ENCODE measurements at places on chromosomes 4 and X. TPM values are rescaled to one million over a fixed set of nuclear protein-coding genes. Genes with fewer than 3 reads are reported as not detected.

- DNase-seq: no peak
Observed at GRCh38 chrX:70485466-70485865, 40.8 kb downstream of the DLG3 start.

Gene MEPE
- polyA plus RNA-seq: not detected

DNA sequence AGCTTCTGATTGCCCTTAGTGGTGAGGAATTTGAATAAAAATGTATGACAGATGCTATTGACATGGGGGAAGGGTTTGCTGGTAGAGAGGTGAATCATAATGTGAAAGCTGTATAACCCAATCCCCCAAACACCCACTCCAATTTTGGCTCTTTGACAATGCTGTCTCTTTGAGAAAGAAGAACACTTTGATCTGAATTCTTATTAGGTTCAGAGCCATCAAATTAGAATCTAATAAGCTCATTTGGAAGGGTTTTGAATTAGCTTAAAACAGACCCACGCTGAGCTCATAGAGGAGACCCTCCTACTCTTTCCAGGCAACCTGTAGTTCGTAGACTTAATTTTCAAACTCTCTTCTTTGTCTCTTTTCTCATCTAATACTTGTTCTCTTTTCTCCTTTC, 416.6 kb upstream of the ARX start:
- no peak for DNase-seq

Gene RAB39B
- polyA plus RNA-seq: 2.3 TPM

Gene SPP1
- 210 TPM for polyA plus RNA-seq

GRCh38 chr4:46874811-46875210, 34.2 kb downstream of the COX7B2 start:
- DNase-seq: no peak

- DNase-seq: peak; percentile 13
Observed at GRCh38 chrX:75522565-75523431, at the start of gene ZDHHC15. Gene ZDHHC15, minus strand, starts transcription at chrX:75523037. Its CDS starts 13 bp downstream, at chrX:75523024.

Gene UGT2A1
- polyA plus RNA-seq: 21.3 TPM

DNA sequence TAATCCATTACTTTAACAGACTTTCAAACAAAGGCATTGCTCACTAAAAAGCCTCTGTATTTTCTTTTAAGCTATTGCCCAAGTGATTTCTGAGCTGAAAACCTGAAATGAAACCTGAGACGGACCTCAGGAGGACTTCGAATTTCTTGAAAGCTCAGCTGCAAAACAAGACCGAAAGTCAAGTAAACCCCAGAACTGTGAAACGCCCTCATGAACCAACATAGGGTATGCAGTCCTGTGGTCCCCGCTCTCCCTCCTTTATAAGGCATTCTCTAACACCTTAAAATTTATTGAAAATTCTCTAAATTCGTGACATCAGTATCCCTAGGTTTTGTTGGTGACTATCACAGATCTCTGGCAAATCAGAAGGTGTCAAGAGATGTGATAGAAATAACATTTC, 91.8 kb downstream of the SHISA3 start:
- no peak for DNase-seq

GRCh38 chrX:129979207-129979920, 3.1 kb upstream of the BCORL1 start:
- DNase-seq: no peak

Gene REELD1
- polyA plus RNA-seq: 0.39 TPM

DNA sequence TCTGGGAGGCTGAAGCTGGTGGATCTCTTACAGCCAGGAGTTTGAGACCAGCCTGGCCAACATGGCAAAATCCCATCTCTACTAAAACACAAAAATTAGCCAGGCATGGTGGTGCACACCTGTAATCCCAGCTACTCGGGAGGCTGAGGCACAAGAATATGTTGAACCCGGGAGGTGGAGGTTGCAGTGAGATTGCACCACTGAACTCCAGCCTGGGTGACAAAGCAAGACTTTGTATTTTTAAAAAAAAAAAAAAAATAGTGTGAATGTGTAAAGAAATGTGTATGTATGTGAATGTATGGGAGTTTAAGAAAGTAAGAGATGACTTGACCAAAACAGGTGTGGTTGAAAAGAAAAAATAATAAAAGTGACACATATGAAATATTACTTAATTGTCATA, 167.7 kb upstream of the TEX13C start:
- no peak for DNase-seq

GRCh38 chr4:73856518-73856917, 3.4 kb downstream of the PF4V1 start:
- DNase-seq: no peak

GRCh38 chrX:107827852-107828251, 2.2 kb downstream of the MID2 start:
- no peak for DNase-seq

DNA sequence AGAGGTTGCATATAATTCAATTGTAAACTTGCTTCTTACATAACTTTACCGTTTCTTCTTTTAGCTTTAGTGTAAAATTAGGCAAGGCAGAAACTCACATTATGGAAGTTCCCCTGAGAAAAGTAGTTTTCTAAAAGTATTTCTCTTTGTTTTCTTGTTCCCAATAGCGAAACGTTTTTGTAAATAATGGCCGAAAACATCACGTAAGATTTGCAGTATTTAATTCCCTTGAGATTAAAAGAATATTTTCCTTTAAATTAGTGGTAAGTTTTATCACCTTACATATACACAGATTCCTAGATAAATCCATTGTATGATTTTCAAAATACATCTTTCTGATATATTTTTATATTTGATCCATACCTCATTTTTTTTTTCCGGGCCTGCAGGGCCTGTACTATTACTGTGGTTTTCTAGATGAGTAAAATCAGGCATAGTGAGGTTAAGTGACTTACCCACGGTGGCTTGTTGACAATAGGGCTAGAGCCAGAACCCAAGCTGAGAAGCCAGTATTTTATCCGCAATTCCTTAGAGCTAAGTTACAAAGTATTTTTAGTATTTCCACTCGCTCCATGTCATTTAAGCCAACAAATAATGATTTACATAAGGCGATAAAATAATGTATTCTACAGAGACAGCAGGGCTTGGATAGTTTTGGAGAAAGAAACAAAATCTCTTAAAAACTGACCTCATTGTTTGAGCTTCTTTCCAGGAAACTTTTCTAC, 82.2 kb upstream of the VEGFC start:
- DNase-seq: no peak

Gene PAGE4
- 0.44 TPM for polyA plus RNA-seq

Gene XKRX
- 0.27 TPM for polyA plus RNA-seq

DNA sequence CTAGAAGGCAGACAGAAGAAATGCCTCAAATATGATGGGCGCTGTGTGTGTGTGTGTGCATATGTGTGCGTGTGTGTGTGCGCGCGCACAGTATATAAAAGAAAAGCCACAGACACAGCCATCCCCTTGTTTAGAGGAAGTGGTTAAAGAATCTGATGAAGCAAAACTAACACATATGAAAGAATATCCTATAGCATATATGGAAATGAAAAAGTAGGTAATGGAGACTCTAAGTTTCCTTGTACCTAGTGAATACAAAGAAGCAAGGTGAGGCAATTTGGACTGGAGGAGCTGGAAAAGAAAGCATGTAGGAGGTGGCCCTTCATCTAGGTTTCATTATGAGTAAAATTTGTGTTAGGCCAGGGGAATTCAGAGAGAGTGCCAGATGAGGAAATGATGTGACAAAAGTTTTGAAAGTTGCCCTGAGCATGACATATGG, 58.6 kb upstream of the MCF2 start:
- no peak for DNase-seq

- DNase-seq: no peak
Observed at GRCh38 chr4:67106861-67107460, 438.3 kb downstream of the CENPC start.

DNA sequence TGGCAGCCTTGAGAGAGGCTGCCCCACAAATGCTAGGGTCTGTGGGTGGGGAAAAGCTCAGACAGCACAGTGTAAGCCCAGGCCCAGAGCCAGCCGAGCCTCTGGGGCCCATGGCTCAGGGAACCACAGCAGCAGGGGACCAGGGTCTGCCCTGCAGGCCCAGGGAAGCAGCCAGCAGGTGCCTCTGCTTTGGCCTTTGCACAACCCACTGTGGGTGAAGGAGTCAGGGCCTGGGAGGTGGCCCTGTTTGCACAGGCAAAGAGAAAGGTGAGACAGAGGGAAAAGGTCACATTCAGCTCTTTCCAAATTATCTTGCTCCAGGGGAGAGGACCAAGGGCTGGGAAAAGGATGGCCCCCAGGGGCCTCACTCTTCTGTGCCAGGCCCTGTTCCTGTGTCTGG, 8.7 kb downstream of the PNMA6F start:
- DNase-seq: no peak

GRCh38 chr4:36091997-36092396, 152.3 kb downstream of the ARAP2 start:
- DNase-seq: no peak

DNA sequence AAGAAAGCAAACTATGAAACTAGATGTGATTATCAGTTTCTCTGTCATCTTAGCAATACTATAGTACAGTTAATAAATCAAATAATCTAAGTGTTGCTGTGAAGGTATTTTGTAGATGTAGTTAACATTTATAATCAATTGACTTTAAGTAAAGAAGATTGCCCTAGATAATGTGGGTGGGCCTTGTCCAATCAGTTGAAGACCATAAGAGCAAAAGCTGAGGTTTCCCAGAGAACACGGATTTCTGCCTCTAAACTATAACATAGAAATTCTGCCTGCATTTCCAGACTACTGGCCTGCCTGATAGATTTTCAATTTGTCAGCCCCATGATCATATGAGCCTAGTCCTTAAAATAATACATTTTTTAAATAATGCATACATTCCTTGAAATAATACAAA, 222.9 kb downstream of the PCDH18 start:
- DNase-seq: no peak

GRCh38 chr4:100379583-100380105, 138.2 kb downstream of the EMCN start:
- no peak for DNase-seq

Gene IQCM
- polyA plus RNA-seq: not detected
